Kidney epithelial cell (primary cell): ENCODE measurements at places on chromosomes 11 and 22. TPM values are rescaled to one million over a fixed set of nuclear protein-coding genes. Genes with fewer than 3 reads are reported as not detected.

Gene OR4C46
- not detected in 2 replicates for total RNA-seq

Gene TREH
- total RNA-seq: not detected in 2 replicates

GRCh38 chr11:120573756-120574354, 62.3 kb downstream of the GRIK4 start:
- no peak for DNase-seq

- DNase-seq: no peak
Observed at GRCh38 chr11:77440678-77441077, 33.2 kb downstream of the PAK1 start.
